ENCODE measurements at places on chromosomes 7 and 10.

DNA sequence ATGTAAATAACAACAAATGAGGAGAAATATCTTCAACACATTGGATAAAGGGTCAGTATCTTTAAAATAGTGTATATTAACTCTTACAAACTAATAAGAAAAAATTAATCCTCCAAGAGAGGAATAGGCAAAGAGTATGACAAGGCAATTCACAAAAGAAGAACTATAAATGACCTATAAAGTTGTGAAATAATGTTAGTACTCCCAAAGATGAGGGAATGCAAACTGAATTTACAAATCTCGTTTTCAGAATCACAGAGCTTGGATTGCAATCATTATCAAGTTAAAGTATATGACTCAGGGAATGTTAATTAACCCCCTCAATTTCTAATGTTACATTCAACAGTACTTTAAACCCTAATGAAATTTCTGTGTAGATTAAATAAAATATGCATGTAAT is 87.3 kb upstream of the TARP start:
- no peak for DNase-seq

DNA sequence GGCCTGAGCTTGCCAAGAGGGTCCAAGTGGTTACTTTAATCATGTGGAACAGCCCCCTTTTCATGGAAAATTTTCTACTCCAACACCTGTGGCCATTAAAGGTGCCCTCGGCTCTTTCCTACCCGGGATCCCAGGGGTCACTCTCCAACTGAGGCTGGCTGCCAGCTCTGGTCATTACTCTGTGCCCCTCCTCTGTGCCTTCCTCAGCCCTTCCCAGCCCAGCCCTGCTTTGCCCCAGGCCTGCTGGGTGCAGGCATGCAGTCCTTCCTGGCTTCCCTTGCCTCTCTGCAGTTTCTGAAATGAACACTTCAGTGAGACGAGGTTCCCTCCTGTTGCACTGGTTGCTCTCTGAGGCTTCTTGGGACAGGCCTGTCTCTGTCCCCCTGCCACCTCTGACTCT is 951.1 kb upstream of the ZNF722 start:
- no peak for DNase-seq

- peak; percentile 2 for DNase-seq
These were observed 38.0 kb downstream of the USP6NL start for GRCh38 chr10:11573497-11573896.

DNA sequence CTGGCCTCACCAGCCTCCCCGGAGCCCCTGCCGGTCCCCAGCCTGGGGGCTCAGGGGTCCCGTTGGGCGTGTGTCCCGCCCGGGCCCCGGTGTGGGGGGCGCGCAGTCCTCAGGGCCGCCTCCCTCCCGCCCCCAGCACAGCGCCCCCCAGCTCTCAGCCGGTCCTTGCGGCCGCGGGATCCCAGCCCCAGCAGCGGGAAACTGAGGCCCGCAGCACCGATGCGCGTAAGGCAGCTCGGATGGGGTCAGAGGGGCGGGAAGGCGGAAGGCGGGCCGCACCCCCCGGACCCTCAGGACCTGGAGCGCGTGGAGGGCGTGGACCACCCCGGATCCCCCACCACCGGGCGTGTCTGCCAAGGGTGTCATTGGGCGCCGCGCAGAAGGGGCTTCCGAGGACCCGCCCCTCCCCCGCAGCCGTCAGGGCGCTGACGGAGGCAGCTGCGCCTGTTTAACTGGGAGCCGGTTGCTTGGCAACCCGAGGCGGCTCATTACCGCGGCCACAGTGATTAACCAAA is 14.9 kb downstream of the UNCX start:
- DNase-seq: no peak

- no peak for DNase-seq
These were observed 307.6 kb upstream of the PHYHIPL start for GRCh38 chr10:58868736-58869435.

DNA sequence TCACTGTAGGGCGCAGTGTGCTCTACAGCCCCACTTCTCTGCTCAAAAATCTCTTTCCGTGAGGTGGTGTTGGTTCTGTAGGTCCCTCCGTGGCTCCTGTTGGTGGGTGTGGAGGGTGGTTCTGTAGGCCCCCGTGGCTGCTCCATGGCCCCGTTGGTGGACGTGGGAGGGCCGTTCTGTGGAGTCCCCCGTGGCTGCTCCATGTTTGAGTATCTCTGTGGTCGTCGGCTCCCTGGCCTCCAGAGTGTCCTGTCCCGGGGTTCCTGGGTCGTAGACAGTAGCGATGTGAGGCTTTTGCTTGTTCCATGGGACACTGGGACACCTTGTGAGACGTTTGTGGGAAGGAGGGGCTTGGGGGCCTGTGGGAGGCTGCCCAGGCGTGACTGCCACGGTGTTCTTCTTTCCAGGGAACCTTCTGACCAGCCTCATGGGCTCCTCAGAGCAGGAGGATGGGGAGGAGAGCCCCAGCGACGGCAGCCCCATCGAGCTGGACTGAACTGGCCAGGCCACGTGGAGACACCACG is 18.6 kb downstream of the GET4 start:
- no peak for DNase-seq

- DNase-seq: no peak
These were observed 2.7 kb downstream of the CAV1 start for GRCh38 chr7:116527521-116527920.

DNA sequence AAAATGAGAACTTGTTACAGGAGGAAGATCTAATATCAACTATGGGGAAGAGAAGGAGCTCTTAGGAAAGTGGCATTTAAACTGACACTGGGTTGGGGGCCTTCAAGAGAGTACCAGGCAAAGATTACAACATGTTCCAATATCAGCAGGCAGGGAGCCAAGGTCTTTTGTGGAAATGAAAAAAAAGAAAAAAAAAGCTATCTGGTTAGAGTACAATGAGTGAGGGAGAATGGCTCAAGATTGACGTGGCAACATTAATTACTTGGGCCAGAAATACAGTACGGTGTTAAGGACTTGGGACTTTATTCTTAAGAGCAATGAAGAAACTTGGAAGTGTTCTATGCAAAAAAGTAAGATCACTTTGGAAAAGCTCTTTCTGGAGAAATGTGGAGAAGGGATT is 132.3 kb upstream of the CDK1 start:
- DNase-seq: no peak

GRCh38 chr10:49649294-49649693 is 30.2 kb upstream of the C10orf53 start:
- DNase-seq: no peak

DNA sequence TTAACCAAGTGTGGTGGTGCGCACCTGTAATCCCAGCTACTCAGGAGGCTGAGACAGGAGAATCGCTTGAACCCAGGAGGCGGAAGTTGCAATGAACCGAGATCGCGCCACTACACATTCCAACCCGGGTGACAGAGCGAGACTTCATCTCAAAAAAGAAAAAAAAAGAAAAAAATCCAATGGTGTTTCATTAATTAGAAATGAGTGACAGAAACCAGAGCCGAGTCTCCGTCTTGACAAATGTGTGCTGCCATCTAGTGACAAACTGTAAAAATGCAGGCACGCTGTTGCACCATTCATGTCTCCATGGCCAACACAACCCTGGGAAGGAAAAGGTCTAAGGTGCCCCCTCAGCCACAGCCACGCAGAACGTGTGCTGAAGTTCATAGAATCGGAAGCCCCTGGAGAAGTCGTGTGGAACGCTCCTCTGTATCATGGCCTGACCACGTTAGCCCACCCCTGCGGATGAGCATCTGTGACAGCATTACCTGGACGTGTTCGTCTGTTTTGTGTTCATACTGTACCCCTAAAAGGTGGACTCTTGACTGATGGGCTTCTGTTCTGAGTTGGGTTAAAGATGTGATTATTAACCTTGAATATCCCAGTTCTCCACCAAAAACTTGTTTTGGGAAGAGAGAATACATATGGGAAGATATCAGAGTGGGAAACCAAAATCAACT is 94.9 kb downstream of the LYZL2 start:
- peak; percentile 86 for DNase-seq

DNA sequence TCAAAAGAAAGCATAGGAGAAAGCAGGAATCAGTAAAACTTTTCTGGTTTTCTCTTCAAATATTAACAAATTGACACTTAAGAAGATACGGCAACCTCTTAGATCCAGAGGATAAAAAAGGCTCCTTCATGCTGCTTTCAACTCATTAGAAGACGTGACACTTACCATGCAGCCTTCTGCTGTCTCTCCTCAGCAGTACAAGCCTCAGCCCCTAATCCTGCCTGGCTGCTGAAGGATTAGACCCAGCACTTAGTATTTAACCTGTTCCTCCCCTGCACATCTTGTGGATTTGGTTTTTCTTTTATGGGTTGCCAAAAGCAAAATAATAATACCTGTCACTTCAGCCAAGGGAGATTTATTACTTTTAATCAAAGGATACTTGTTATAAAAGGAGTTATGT is 108.4 kb downstream of the LYZL1 start:
- no peak for DNase-seq

DNA sequence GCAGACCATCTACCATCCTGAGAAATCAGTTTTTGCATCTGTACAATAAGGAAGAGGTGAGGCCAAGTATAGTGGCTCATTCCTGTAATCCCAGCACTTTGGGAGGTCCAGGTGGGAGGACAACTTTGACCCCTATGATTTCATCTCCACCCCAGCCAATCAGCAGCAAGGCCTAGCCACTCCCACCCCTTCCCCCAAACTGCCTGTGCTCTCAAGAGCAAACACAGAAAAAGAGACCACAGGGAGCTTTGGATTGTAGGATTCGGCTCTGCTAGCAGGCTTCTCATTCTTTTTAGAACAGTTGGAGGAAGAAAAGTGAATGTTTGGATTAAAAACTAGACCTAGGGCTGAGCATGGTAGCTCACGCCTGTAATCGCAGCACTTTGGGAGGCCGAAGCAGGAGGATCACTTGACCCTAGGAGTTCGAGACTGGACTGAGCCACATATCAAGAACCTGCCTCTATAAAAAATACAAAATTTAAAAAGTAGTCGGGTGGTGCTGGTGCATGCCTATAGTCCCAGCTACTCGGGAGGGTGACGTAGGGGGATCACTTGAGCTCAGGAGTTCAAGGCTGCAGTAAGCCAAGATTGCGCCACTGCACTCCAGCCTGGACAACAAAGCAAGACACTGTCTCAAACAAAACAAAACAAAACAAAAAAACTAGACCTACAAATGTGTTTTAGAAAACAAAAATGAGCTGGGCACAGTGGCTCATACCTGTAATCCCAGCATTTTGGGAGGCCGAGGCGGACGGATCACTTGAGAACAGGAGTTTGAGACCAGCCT is 25.1 kb upstream of the PROSER2 start:
- no peak for DNase-seq

GRCh38 chr10:78320506-78320905 is 286.8 kb downstream of the RPS24 start:
- no peak for DNase-seq

DNA sequence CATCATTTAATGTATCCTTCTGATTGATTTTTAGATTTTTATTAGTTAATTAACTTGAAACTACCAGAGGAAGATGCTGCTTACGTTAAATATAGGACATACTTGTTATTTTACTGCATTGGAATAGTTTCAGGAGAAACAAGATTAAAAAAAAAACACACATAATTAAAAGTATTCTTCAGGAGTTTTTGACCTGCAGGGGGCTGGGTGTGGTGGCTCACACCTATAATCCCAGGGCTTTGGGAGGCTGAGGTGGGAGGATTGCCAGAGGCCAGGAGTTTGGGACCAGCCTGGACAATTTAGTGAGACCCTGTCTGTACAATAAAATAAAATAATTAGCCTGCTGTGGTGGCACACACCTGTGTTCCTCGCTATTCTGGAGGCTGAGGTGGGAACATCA is 10.7 kb downstream of the CBLL1 start:
- no peak for DNase-seq

DNA sequence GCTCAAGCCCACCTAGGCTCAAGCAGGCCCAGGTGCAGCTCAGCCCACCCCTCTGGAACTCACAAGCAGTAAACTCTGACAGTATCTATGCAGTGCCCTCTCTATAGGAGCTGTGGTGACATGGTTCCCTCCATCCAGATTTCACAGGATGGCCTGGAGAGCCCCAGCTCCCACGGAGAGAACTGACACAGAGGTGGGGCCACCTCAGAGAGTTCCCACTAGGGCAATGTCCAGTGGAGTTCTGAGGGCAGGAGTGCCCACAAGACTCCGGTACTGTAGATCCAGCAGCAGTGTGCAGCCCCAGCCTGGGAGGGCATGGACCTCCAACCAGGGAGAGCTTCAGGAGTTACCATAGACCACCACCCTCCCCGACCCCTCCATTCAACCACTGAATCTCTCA is 37.3 kb upstream of the CNPY1 start:
- DNase-seq: no peak

- no peak for DNase-seq
These were observed 442.4 kb downstream of the TYW1 start for GRCh38 chr7:67438913-67439505.

DNA sequence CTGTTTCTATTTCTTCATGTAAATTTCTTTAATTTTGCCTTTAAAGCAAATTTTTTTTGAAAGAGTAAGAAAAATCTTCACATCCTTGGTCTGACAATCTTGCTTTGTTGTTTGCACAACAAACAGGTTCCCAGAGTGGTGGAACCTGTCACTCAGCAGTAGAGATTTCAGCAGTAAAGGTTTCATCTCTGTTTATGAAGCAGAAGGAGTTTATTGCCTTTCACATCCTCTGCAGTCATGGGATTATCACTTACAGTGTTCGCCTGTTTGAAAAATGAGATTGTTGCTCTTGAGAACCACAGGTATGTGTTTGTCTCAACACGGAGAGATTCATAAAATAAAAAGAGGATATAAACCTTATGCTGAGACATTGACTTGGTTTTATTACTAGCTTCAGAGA is 342.6 kb downstream of the IPMK start:
- DNase-seq: no peak

- DNase-seq: no peak
These were observed 161.8 kb upstream of the CACNA2D1 start for GRCh38 chr7:82605247-82605864.

DNA sequence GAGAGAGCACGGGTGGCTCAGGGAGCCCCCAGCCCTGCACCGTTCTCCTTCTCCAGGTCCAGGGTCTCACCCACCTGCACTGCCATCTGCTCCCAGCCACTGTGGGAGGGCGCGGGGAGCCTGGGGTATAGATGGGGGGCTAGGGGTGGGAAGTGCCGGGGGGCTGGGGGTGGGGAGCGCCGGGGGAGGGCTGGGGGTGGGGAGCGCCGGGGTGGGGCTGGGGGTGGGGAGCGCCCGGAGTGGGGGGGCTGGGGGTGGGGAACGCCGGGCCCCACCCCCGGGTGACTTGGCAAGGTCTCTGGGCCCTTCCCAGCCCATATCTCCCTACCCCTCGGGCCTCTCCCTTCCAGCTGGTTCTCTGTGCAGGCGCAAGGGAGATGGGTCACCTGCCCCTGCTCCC is at the start of gene GRIFIN:
Gene GRIFIN (minus strand): TSS at position 101 of the 400 bp plus-strand sequence. CDS start 15 bp downstream, at position 86.
- DNase-seq: no peak

- DNase-seq: no peak
These were observed 36.7 kb downstream of the ATE1 start for GRCh38 chr10:121891103-121891502.

- DNase-seq: no peak
These were observed 22.2 kb downstream of the MMS19 start for GRCh38 chr10:97475936-97476594.

GRCh38 chr7:28296571-28297483 is 115.5 kb upstream of the CREB5 start:
- DNase-seq: peak; percentile 20

- no peak for DNase-seq
These were observed 308.1 kb downstream of the TCERG1L start for GRCh38 chr10:131003455-131003854.

GRCh38 chr10:91883549-91884444 is 25.5 kb downstream of the FGFBP3 start:
- DNase-seq: no peak

Measured in CD4-positive, alpha-beta T cell treated with Interleukin-21 for 1 hour (primary cell).